ENCODE measurements at places on chromosomes 12 and 14.

GRCh38 chr12:130178282-130178681 is 16.0 kb downstream of the FZD10 start:
- no peak for DNase-seq

DNA sequence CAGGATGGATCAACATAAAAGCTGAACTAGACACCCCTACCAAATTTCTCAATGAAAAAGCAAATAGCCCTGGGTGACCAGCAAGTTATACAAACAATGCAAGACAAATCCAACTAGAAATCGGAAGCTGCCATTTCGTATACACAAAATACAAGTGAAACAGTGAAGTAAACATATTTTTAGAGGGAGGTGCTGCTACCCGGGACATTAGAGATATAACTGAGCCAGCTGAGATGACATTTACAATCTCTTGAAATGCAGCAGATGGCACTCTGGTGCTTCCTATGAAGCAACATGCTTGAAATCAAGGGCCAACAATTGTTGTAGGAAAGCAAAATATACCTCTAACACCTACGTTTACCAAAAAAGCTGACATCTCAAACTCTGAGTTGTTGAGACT is 25.5 kb downstream of the BDKRB1 start:
- DNase-seq, result no peak

GRCh38 chr12:63996556-63996955 is 152.1 kb downstream of the SRGAP1 start:
- DNase-seq, result no peak

GRCh38 chr12:34188974-34189373 is 166.7 kb downstream of the ALG10 start:
- no peak for DNase-seq

DNA sequence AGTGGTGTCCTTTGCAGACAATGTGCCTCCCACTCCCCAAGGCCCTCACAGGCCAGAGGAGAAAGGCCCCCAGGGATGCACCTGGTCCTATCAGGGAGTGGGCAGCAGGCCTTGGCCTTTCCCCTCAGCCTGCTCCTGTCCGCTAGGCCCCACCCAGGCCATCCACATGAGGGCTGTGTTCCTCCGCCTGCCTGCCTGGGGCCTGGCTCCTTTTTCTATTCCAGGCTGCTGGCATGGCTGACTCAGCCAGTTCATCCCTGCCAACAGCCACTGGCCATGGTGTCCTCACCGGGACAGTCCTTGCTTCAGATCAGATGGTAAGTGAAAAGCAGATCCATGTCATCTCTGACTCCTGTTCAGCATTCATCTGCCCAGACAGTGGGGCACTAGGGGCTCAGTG is 13.4 kb downstream of the ISM2 start:
- DNase-seq, result no peak

GRCh38 chr12:87107270-87107669 is 851.1 kb upstream of the MGAT4C start:
- DNase-seq, result no peak

DNA sequence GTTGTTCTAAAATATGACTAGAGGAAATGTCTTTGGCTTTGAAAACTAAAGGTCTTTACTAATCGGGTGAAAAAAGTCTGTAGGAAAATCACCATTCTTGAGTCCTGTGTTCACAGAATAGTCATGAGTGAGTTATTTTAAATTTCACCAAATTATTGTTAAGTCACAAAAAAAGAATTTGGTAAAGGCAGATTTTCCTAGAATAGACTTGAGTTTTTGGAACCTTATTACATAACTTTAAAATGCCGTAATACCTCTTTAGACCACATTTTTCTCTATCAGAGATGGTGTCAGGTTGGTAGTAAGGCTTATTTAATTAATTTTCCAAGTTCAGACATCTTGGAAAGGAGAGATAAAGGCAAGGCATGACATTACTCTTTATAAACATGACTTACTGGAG is 184.7 kb upstream of the GARIN2 start:
- no peak for DNase-seq

DNA sequence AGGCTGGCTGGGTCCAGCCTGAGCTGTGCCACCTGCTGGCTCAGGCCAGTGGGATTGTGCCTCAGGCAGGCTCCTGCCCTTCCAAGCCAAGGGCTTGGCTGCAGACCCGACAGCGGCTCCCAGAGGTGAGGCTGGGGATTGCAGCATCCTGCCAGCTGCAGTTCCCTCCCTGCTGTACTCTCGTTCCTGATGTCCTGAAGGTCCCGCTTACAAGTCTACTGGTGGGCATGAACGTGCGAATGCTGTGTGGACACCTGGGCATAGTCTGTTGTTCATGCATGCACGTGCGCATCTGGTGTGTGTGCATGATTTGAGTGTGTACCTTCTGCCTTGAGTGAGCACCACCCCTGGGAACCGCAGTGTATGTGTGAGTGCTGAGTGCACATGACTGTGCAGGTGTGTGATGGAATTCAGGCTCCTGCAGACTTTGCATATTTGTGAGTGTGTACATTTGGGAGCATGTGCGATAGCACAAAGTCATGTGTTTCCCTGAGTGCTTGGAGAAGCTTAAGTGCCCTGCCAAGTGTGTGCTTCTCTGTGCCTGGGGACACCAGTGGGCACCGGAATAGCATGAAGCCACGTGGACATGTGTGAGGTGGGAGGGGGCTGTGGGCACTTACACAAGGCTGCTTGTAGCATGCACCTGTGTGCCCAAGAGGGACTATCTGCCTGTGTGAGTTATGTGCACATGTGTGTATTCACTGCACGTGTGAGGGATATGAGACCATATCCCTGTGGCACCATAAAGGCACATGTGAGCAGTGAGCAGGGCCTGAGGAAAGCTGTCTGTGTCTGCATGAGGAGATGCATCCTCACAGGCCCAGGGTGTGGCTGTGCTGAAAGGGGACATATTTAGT is 19.3 kb upstream of the KRT7 start:
- DNase-seq, result peak; percentile 82

DNA sequence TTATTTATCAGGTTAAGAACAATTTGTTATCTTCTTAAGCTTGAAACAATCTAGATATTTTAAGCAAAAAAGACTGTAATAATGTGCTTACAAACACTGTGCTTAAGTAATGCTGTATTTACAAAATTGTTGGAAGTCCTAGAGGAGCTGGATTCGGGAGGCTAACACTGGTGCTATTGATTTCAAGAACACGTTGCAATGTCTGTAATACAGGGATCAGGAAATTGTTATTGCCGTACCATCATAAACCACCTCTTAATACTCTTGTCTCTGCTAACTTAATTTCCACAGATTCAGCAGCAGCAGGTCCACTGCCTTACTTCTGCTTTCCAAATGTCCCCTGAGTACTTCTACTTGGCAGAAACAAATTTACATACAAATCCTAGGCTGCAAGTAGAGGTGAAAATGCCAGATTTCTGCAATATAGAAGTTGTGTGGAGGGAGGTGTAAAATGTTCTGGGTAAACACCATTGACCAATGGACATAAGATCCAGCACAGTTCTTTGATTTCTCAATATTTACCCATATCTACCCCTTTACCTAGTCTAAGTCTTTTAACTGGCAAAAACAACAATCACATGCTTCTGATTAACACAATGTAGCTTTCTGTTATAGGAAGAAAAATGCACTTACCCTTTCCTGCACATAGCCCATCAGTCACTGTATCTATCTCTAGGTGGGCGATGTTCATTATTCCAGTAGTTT is 663.4 kb downstream of the TMTC2 start:
- DNase-seq, result no peak

- DNase-seq, result no peak
Measured at GRCh38 chr14:91195881-91196280, 48.6 kb downstream of the GPR68 start.

GRCh38 chr12:32702946-32703345 is 23.8 kb downstream of the DNM1L start:
- DNase-seq, result no peak

- DNase-seq, result peak; percentile 75
Measured at GRCh38 chr12:110245369-110245772, 35.7 kb upstream of the ATP2A2 start.

GRCh38 chr12:11812586-11813437 is 163.3 kb downstream of the ETV6 start:
- peak; percentile 34 for DNase-seq

- DNase-seq, result no peak
Measured at GRCh38 chr12:56801661-56802622, 38.8 kb downstream of the HSD17B6 start.

GRCh38 chr12:58521796-58522195 is 398.5 kb downstream of the LRIG3 start:
- no peak for DNase-seq
